ENCODE measurements at places on chromosomes 6 and 20.

- no peaks in the 10 kb centered on the region for H3K4me1 ChIP-seq
- H3K4me3 ChIP-seq = no peak overlapping the region
- no peak for DNase-seq
- H3K27me3 ChIP-seq = no peaks in the 10 kb centered on the region
These were observed 18.9 kb downstream of the PREP start for GRCh38 chr6:105384004-105384403.

DNA sequence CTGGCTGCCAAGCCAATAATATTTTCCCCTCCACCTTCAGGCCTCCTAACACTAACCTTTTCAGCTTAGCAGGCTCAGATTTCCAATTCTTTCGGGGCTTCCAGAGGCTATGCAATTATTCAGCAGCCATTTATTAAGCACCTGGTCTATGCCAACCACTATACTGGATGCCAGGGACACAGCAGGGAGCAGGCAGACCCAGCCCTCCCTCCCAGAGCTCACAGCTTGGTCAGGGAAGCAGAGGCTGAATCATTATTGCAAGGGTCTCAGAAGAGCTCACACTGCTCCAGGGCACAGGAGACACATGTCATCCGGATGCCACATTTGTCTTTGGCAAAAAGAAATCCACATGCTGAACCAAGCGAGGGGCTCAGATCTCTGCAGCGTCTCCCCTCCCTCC is 1.3 kb downstream of the BPIFB1 start:
- no peaks in the 10 kb centered on the region for H3K4me1 ChIP-seq
- no peaks in the 10 kb centered on the region for H3K36me3 ChIP-seq
- H3K27ac ChIP-seq = no peak overlapping the region
- H3K4me3 ChIP-seq = no peak overlapping the region

DNA sequence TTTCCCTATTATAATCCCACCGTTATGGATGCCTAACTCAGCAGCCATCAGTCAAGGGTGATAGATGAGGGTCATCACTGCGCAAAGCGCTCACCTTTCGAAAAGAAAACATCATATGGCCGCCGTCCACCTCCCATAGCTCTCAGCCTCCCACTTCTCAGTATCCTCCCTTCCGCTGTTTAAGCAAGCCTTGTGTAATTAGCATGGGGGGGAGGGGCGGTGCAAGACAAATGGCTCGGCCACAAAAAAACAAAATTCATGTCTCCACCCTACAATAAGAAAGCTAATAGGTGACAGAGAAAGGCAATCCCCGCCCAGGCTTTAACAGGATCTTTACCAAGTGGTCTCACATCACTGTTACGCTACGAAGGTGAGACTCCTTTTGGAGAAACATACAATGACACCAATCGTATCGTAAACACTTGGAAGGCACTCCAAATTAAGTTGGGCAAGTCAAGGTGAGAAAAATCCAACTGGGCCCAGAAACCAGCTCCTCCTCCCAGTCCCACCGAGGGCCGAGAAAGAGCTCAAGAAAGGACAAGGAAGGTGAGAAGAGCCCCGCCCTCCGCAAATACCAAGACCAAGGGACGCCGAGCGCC is 645 bp downstream of the DDX39B start:
- H3K36me3 ChIP-seq = peaks cover 21% of the 10 kb centered on the region
- H3K27ac ChIP-seq = peak overlapping the region; percentile 99
- peaks cover 21% of the 10 kb centered on the region for H3K4me1 ChIP-seq
- peak; percentile 64 for DNase-seq
- H3K27me3 ChIP-seq = no peaks in the 10 kb centered on the region

- H3K4me3 ChIP-seq = no peak overlapping the region
- no peak overlapping the region for H3K27ac ChIP-seq
- DNase-seq = no peak
- H3K27me3 ChIP-seq = no peaks in the 10 kb centered on the region
- H3K4me1 ChIP-seq = no peaks in the 10 kb centered on the region
These were observed 14.3 kb upstream of the INSM1 start for GRCh38 chr20:20353576-20353975.

DNA sequence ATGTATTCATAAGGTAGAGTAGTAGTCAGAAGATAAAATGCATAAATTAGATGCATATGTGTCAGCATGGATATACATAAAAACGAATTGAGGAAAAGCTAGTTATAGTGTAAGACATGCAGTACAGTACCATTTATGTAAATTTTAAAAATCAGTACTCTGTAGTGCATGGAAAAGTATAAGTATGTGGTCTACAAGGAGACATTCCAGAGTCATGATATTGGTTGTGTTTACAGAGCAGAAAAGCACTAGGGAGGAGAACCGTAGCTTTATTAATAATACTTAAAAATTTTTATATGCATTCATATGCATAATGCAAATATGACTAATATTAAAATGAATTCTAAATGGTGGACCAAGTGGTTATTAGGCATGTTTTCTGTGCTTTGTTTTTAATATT is 220.0 kb downstream of the ZFAND3 start:
- H3K36me3 ChIP-seq = no peaks in the 10 kb centered on the region
- H3K27me3 ChIP-seq = no peaks in the 10 kb centered on the region
- H3K4me3 ChIP-seq = no peak overlapping the region
- no peaks in the 10 kb centered on the region for H3K4me1 ChIP-seq

DNA sequence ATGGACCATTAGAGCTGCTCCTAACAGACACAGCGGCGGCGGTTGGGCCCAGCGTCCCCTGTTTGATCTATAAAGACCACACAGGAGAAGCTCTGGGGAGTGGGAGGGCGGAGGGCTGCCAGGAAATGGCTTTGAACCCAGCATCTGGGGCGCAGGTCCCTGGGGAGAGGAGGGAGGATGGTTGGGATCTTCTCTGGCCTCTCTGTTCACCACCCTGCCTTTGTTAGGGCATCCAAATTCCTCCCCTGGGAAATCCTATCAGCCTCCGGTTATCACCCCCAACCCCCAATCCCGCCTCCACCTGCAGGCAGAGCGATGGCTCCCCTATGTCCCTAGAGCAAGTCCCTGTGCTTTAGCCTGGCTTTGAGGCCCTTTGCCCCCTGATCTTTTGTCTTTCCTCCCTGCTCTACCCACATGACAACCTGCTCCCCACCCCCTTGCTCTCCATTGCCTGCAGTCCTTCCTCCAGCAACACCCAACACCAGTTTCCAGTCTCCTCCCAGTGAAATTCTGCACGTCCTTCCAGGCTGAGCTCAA is 7.1 kb downstream of the XKR7 start:
- no peaks in the 10 kb centered on the region for H3K27me3 ChIP-seq
- H3K27ac ChIP-seq = no peak overlapping the region
- H3K4me1 ChIP-seq = no peaks in the 10 kb centered on the region
- H3K4me3 ChIP-seq = no peak overlapping the region
- no peaks in the 10 kb centered on the region for H3K36me3 ChIP-seq

DNA sequence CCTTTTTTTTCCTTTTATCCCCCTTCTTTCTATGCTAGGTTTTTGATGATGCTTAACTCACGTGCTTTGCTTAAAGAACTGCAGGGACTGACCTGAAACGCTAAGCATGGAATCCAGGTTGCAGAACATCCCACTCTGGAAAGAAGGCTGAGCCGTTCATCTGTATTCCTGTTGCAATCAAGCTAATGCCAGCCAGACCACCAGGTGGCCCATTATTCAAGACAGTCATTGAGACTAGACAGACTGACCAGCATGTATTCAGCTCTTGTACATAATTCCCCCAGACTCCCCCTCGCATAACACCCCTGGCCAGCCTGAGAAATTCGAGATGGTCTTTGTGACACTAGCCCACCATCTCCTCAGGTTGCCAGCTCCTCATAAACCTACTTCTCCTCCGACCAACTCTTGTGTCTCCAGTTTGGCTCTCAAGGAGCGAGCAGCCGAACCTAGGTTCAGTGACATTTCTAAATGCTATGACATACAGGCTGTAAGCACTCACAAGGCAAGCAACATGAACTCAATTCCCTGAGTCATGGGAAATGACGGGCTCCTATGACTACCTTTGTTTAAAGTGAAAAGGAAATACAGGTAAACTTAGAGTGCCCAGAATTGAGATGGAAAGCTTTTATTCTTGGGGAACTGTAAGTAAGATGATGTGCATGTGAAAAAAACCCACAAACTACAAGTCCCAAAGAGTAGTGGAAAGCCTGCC is 309.3 kb upstream of the CDYL start:
- DNase-seq = no peak
- no peaks in the 10 kb centered on the region for H3K36me3 ChIP-seq
- no peaks in the 10 kb centered on the region for H3K27me3 ChIP-seq
- no peak overlapping the region for H3K4me3 ChIP-seq

DNA sequence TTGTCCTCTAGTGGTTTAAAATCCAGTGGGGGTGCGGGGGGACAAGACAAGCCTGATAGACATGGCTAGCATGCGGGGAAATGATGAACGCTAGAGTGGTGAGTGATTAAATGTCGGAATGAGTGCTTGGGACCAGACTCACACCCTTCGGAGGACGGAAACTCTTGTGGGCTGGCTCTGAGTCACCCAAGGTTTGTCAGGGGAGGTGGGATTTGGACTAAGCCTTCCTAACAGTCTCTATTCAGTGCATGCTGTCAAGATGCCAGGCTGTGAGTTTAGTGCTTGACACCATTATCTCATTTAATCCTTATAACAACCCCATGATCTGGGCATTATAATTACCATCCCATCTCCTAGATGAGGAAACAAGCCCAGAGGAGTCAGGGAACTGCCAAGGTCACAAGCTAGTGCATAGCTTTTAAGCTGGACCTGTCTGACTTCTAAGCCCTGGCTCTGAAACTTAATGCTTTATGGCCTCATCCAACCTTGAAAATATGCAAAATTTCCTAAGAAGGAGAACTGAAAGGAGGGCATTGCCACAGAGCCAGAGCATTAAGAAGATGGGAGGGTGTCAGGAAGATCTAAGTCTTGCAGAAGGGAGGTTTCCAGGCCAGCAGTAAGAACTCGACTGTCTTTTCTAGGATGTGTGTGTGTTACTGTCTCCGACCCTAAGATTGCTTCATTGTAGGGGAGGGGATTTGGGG is 168.7 kb upstream of the LRFN2 start:
- H3K4me1 ChIP-seq = no peaks in the 10 kb centered on the region
- H3K4me3 ChIP-seq = no peak overlapping the region
- H3K36me3 ChIP-seq = no peaks in the 10 kb centered on the region
- no peak overlapping the region for H3K27ac ChIP-seq

DNA sequence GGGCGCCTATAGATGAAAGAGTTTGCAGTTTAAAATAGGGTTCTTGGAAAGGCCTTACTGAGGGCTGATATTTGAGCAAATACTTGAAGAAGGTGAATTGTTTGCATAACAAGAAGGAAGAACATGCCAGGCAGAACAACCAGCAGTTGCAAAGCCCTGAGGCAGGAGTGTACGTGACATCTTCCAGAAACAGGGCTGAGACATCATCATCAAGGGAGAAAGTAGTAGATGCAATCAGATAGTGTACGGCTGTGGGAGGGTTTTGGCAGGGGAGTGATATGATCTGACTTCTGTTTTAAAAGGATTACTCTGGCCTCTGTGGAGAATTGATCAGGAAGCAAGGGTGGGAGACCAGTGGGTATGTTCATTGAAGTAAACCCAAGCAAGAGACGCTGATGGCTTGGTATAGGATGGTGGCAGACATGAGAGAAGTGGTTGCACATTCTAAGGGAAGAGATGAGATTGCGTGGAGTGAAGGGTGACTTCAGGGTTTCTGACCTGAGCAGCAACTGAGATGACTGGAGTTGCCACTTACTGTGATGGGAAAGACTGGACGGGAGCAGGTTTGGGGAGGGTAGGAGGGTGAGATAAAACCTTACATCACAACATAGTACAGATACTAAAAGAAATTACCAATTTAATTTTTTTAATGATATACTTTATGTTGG is 28.8 kb downstream of the RIOK1 start:
- no peak overlapping the region for H3K27ac ChIP-seq
- H3K36me3 ChIP-seq = peaks cover 13% of the 10 kb centered on the region
- DNase-seq = no peak
- H3K27me3 ChIP-seq = no peaks in the 10 kb centered on the region
- no peaks in the 10 kb centered on the region for H3K4me1 ChIP-seq

- no peaks in the 10 kb centered on the region for H3K4me1 ChIP-seq
- no peak for DNase-seq
- no peaks in the 10 kb centered on the region for H3K27me3 ChIP-seq
- H3K4me3 ChIP-seq = no peak overlapping the region
These were observed 297.2 kb downstream of the C6orf118 start for GRCh38 chr6:165012183-165012582.

DNA sequence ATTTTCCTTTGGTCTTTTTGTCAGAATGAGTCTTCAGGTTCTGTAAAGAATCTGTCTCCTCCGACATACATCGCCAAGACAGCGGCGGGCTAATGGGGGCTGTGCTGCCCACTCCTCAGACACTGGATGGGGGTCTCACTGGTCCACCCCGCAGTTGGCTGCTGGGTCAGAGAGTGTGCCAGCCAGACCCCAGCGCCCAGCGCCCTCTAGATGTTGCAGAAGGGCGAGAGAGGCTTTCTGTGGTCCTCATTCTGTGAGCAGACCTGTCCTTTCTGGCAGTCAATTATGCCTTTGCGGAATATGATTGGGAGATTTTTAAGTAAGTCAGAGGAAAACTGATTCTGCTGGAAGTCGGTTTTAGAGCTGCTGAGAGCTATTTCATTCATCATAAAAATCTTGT is 7.8 kb upstream of the CCR6 start:
- H3K4me3 ChIP-seq = no peak overlapping the region
- H3K27ac ChIP-seq = no peak overlapping the region
- no peaks in the 10 kb centered on the region for H3K36me3 ChIP-seq
- H3K27me3 ChIP-seq = no peaks in the 10 kb centered on the region
- DNase-seq = no peak

DNA sequence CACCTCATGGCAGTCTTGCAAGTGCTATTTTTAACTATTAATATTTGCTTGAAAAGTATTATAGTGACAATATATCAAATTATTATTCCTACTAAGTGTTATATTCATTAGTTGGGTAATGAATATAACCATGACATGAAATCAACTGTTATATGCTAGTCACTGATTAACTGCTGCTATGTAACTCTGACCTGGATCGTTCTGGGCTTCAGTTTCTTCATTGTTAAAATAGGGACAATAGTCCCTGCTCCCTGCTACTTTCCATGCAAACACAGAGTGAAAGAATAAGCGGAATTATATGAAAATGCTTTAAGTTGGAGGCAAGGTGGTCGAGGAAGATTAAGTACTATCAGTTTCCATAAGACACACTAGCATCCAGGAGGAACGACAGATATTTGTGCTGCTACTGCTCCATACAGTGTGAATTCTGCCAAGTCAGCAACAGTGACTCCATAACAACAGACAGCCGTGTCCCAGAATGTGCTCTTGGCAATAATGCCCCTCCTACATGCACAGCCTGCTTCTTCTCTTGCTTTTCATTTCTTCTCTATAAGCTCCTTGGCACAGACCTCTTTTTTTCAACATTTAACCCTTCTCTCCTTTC is 107.2 kb downstream of the CHD6 start:
- H3K36me3 ChIP-seq = peaks cover 4% of the 10 kb centered on the region
- no peak overlapping the region for H3K27ac ChIP-seq
- H3K27me3 ChIP-seq = no peaks in the 10 kb centered on the region
- peak; percentile 32 for DNase-seq
- H3K4me1 ChIP-seq = peaks cover 13% of the 10 kb centered on the region
- no peak overlapping the region for H3K4me3 ChIP-seq

All from kidney (tissue), 22 donors.